ENCODE measurements at places on chromosomes 1 and 21.
A peak's percentile ranks its signal among the peaks of the same experiment; 100 is the strongest.

GRCh38 chr1:41410462-41410861 lies 49.2 kb downstream of the FOXO6 start:
- no peak for DNase-seq

DNA sequence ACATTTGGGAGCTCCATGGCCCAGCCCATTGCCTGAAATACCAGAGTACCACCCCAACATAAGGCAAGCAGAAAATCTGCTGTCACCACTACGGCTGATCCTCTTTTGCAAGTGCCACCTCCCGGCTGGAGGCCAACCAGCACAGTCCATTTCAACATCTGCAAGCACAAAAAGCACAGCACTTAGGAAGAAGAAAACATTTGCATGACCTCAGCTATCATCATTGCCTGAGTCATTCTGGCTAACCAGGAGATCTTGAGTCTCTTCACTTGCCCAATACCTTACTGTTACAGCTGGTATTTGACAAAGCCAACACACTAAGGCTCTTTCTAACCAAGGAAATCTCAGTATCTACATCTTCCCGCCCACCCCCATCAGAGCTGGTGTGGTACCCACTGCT lies 55.9 kb downstream of the NEK7 start:
- no peak for DNase-seq

DNA sequence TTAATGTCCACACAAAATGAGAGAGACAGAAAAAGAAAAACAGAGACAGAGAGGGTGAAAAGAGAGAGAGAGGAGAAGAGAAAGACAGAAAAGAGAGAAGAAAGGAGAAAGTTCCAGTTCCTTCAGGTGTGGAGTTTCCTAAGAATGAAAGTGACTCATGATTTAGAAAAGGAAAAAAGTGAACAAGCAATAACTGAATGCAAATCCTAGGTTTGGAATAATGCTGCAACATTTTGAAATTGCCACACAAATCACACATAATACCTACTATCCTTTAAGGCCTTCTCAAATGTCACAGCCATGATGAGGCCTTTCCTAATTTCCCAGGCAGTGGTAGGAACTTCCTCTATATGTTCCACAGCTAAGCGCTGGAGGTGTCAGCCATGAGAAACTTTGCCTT lies 31.5 kb upstream of the XPR1 start:
- DNase-seq, result no peak

- no peak for DNase-seq
Measured at GRCh38 chr1:29711582-29712283, 475.4 kb downstream of the PTPRU start.

DNA sequence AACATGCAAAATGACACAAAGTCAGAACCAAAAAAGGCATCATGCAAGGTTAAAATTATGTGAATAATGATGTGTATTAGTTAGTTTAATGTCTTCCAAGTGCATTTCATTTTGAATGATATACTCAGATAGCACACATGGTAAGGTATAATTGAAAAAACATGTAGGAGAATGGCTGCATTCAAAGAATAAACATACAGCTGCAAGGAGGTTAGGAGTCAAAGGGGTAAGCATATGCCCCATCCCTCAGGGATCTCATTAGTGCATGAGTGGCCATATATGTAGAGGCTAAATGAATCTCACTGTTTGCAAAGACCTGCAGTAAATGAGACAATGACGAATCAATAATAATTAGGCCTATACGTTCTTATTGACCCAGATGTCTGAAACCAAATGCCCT lies 179.7 kb upstream of the HOOK1 start:
- DNase-seq, result no peak

DNA sequence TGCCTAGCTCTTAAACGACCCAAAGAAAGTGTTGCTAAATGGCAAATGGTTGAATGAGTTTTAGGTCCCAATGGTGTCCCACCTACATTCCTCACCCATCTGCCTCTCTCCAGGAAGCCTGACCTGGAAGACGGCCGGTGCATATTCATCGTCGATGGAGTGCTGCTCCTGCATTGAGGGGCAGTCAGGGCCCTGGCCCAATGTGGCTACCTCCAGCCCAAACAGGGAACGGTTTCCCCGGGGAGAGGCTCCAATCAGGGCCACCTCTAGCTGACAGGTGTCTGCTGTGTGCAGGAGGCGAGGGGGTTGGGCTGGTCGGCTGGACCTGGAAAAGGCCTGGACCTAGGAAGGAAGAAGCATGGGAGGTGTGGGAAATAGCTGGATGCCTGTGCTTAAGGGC lies 1.6 kb downstream of the GLMP start:
- no peak for DNase-seq

DNA sequence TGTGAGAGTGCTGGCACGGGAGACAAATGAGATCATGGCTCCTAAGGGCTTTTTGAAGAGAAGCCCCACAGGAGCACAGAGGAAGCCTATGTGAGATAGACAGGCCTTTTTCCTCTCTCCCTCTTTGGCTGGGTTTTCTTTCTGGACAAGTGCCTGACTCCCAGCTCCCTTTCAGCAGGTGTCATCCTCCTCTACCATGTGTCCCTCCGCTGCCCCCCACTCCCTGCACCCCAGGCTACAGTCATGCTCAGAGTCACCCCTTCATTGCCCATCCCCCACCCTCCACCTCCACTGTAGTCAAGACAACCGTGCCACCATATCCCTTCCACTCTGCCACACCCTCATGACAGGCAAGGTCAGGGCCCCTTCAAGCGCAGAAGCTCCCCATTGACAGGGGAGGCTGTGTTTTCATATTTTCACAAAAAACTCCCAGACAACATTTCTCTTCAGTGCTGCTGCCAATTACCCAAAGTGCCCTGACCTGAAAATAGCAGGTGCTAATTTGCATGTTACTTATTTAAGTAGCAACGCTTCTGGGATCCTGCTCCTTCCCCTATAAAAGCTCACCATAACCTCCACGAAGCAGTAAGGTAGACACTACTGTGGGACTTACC lies 92.1 kb upstream of the IPO9 start:
- DNase-seq, result no peak

DNA sequence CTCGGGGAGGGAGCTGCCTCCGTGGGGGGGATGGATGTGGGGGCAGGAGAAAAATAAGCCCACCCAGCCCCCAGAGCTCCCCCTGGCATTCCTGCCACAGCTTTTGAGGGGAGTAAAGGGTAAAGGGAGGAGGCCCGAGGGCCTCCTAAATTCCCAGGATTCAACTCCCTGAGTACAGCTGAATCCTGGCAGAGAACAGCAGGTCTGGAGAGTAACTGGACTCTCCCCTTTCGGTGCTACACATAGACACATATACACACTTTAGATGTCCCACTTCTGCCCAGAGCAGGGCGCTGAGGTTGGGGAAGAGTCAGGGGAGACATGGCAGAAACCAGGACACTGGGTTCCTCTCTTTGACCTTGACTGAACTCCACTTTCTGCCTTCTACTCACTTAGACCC lies 3.0 kb downstream of the KIRREL1 start:
- no peak for DNase-seq

GRCh38 chr1:170355267-170355801 lies 176.6 kb upstream of the GORAB start:
- no peak for DNase-seq

DNA sequence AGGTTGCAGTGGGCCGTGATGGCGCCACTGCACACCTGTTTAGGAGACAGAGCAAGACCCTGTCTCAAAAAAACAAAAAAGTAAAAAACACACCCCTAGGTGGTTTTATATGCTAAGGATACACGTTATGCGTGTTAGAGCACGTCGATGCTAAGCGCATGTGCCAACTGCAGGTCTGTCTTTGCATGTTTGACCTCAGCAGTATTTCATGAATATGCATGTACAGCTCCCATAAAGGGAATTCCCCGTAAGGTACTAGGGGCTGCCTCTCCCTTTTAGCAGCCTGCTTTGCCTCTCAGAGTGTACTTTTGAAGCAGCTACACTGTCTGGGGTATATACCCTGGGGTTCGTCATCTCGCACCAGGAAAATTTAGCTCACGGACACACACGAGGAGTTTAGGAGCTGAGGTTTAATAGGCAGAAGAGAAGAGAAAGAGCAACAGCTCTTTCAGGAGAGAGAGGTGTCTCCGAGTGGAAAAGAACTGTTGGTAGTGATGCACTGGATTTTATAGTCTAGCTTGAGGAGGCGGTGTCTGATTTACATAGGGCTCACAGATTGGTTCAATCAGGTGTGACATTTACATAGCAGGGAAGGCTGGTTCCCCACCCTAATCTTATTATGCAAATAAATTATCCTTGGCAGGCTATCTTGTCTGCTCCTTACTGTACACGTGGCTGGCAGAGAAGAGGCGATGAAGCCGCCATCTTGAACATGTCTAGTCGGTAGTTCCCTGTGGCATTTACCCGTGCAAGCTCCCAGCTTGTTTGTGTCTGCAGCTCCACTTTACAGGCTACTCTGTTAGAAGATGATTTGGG lies 4.2 kb upstream of the OTUD3 start:
- DNase-seq, result no peak

- DNase-seq, result no peak
Measured at GRCh38 chr1:225543350-225543749, 109.6 kb downstream of the ENAH start.

DNA sequence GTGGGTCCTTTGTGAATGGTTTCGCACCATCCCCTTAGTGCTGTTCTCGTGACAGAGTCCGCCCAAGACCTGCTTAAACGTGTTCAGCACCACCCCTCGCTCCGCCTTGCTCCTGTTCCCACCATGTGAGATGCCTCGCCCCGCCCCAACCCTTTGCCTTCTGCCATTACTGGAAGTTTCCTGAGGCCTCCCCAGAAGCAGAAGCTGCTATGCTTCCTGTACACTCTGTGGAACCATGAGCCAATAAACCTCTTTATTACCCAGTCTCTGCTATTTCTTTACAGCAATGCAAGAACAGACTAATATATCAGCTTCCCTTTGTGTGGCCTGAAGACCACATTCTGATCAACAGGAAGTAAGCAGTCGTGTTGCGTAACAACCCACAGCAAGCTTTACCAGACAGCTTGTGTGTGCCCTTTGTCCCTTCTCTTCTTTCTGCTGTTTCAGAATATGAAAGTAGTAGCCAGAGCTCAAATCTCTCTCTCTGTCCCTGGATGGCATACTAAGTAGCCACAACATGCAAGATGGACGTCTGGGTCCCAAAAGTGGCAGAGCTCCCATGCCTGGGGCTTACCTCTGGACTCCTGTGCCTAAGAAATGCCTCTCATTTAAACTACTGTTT lies 14.1 kb downstream of the HENMT1 start:
- peak; percentile 57 for DNase-seq

GRCh38 chr1:210944252-210944651 lies 189.7 kb downstream of the KCNH1 start:
- no peak for DNase-seq

DNA sequence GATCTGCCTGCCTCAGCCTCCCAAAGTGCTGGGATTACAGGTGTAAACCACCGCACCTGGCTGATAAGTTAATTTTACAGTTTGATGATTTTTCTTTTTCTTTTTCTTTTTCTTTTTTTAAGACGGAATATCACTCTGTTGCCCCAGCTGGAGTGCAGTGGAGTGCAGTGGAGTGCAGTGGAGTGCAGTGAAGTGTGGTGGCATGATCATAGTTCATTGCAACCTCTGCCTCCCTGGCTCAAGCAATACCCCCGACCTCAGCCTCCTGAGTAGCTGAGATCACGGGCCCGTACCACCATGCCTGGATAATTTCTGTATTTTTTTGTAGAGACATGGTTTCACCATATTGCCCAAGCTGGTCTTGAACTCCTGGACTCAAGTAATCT lies 84.4 kb upstream of the CXADR start:
- no peak for DNase-seq

DNA sequence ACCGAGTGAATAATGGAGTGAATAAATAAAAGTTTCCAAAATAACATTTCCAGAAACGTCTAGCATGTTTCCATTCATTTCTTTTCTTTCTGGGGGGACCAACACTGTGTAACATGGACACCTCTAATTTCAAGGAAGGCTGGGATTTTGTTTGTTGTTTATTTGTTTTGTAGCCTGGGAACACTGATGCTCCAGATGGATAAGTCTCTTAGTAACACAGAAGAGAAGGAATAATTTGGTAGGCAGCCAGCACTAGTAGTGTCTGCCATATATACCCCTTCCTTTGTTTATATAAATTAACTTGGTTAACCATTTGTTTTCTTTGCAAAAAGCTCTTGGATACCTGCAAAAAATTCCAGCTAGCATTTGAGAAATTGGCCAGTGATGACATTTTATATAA lies 411.4 kb upstream of the DEPDC1 start:
- no peak for DNase-seq

DNA sequence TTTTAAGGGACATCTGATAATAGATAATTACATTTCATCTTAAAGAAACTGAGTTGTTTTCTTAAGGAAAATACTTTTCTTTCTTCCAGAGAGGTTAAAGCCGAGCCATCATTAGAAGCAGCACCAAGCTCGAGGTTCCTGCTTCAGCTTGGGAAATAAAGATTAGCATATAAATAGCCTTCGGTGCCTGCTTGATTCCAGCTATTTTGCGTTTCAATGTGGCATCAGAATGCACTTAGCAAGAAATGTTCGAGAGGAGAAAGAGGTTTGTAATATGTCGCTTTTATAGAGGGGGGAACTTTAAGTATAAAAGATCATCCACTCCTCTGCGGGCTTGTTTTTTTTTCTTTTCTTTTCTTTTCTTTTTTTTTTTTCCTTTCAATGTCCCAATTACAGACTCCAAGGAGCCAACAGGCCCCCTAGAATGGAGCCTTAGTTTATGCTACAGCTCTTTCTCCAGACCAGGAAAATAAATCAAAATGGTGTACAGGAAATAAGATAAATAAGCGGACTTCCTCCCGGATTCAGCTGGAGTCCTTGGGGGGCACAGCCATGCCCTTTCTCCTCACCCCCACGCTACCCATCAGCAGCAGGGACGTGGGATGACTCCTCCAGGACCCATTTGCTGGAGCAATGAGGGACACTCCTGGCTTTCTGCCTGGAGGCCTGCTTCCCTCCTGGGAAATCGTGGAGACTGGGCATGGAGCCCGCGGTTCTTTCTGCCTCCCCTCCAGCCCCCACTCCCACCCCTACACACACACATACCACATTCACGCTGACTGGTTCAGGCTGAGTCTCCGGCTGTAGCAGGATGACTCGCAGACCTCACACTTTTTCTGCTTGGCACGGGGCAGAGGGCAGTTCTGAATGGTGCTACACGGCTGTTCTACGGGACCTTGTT lies 131.6 kb downstream of the RRAGC start:
- DNase-seq, result peak; percentile 35

DNA sequence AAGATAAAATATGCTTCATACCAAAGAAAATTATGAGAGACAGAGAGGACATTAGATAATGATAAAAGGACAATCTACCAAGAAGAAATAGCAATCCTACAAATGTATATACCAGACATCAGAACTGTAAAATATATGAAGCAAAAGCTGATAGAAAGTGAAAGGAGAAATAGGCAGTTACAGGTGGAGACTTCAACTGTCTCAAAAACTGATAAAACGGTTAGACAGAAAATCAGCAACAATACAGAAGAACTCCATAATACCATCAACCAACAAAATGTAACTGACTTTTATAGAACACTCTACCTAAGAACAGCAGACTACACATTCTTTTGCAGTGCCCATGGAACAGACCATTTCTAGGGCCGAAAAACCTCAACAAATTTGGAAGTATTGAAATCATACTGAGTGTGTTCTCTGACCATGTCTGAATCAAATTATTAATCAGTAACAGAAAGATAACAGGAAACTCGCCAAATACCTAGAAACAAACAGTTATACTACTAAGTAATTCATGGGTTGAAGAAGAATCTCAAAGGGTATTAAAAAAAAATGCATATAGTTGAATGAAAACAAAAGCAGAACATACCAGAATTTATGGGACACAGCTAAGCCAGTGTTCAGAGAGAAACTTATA lies 132.1 kb downstream of the RPS6KC1 start:
- no peak for DNase-seq

- DNase-seq, result no peak
Measured at GRCh38 chr1:167860231-167860923, 53.6 kb downstream of the ADCY10 start.

Data from urinary bladder (tissue), 4 donors.